Stimulated activated CD4-positive, alpha-beta T cell treated with anti-CD3 and anti-CD28 coated beads, Interleukin-12 subunit alpha, Interleukin-12 subunit beta, amount 100 ng/mL, for 48 hours (primary cell): ENCODE measurements at places on chromosomes 16 and 17.

- DNase-seq, result no peak
These were observed 25.5 kb downstream of the RAB11FIP3 start for GRCh38 chr16:450785-451512.

DNA sequence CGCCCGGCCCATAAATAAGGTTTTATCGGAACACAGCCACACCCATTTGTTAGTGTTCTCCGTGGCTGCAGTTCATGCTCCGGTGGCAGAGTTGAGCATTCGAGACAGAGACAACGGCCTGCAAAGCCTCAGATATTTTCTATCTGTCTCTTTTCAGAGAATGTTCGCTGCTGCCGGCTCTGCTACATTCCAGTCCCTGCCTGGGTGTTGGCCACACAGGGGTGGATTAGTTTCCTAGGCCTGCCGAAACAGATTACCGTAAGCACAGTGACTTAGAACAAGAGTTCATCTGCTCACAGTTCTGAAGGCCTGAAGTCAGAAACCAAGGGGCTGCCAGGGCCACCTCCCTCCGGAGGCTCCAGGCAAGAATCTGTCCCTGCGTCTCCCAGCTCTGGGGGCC is 19.1 kb upstream of the GSG1L start:
- DNase-seq, result no peak

- DNase-seq, result no peak
These were observed 109.8 kb upstream of the FAM20A start for GRCh38 chr17:68710976-68711375.

DNA sequence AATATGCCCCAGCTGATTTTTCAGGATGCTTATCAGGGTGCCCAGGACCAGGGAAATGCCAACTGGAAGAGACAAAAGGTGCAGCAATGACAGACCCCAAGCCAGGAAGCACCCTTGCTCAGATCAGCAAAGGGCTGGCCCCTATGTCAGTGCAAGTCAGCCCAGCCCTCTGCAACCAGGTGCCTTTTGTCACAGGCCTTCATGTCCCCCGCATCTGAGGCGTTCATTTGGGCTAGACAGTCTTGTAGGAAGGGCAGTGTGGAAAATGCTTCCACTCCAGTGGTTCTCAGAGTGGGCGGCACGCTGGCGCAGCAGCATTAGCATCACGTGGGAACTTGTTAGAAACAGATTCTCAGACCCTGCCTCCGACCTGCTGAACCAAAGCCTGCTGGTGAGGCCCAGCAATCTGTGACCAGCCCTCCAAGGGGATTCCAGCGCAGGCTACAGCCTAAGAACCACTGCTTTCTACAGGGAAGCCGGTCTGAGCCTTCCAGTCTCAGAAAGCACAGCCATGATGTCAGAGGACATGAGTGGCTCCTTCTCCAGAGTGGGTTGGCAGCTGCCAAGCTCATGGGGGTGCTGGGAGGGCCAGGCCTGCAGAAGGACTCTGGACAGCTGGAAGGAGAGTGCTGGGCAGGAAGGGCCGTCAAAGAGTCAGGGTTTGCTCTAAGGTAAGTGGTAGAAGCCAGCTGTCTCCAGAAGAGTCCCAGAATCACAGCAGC is 13.1 kb downstream of the SLC47A2 start:
- no peak for DNase-seq

- DNase-seq, result no peak
These were observed 205.6 kb downstream of the GRIN2A start for GRCh38 chr16:9976601-9977000.

- DNase-seq, result no peak
These were observed 24.2 kb upstream of the CPHXL start for GRCh38 chr16:75750528-75750927.

GRCh38 chr17:5511401-5512225 is 25.2 kb downstream of the MIS12 start:
- no peak for DNase-seq

DNA sequence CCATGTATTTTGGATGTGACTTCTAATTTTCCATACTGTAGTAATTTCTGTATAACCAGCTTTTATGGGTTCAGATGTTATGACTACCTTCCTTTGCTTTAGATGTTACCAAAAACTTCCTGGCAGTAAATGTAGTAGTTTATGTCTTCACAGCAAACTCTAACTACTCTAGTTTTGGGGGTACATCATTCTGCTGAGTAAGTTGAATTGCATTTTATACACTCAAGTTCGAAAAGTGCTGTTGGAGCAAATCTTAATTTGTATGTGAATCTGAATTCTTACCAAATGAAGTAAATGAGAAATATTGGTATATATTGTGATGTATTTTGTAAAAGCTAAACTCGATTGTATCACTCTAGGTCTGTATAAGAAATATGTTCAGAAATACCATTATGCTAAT is 728.3 kb upstream of the CDH8 start:
- no peak for DNase-seq

GRCh38 chr16:50152807-50153595 is at the start of gene TENT4B:
TSS of gene TENT4B (plus strand) at chr16:50153306. CDS start at chr16:50153622, 316 bp downstream.
- DNase-seq, result peak; percentile 78

DNA sequence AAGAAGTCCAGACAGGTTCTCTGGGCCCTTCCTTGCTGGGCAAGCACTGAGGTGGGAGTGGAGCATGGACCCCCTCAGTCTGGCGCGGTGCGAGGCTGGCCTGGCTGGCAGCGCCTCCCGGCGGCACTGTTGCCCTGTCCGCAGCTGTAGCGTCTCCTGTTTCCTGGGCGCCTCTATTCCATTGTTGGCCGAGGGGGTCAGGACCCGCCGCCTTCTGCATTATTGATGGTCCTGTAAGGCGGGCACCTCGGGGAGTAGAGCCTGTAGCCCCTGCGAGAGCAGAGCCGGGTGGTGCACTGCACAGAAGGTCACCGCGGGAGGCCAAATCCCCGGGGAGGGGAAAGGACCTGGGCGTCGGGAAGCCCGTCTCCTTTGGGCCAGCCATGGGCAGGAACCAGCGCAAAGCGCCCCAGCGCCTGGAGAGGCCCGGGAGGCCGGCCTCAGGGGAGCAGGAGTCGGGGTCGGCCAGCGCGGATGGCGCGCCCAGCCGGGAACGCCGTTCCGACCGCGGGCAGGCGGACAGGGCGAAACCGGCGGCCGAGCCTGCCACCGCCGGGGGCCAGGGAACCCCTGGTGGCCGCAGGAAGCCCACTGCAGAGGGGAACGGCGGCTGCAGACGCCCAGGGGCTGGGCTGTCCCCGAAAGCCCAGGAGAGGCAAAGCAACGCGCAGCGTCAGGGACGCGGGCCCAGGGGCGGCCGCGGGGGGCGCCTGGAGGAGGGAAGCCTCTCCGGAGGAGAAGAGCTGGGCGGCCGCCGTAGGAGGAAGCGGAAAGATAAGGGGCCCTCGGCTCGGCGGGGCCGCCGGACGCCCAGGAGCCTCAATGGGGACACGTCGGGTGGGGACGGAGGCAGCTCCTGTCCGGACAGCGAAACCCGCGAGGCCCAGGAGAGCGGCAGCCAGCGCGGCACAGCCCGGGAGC is at the start of gene MYO15B:
MYO15B (plus strand) TSS at position 126 of the 921 bp plus-strand sequence; CDS start at position 384, 258 bp downstream.
- peak; percentile 31 for DNase-seq

- DNase-seq, result no peak
These were observed 220.4 kb upstream of the CACNG5 start for GRCh38 chr17:66614469-66614868.

DNA sequence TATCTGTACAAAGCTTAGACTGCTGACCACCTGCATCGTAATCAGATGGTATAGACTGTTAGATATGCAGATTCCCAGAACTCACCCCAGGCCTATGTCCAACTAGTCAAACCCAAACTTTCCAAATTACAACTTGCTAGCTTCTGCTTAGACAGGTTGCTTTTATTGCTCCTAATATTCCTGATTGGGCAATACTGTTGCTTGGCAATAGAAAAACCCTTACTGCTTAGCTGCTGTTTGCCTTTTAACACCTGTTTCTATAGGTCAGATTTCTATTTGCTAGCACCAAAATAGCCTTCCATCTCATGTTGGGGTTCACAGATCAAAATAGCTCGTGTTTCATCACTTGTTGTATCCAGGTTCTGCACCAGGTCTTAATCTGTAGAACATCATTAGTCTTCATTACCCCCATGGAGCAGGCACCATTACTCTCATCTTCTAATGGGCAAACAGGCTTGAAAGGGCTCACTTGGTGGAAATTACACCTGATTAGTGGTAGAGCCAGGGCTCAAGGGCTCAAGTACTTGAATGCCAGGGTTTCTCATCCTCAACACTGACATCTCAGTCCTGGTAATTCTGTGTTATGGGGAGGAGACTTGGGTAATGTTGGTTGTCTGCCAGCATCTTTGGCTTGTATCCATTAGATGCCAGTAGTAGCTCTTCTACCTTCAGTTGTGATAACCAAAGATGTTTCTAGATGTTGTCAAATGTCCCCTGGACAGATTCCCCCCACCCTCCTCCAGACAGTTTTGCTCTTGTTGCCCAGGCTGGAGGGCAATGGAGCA is 2.7 kb downstream of the ZP2 start:
- DNase-seq, result no peak

GRCh38 chr17:56815711-56816110 is 18.0 kb downstream of the C17orf67 start:
- DNase-seq, result no peak

DNA sequence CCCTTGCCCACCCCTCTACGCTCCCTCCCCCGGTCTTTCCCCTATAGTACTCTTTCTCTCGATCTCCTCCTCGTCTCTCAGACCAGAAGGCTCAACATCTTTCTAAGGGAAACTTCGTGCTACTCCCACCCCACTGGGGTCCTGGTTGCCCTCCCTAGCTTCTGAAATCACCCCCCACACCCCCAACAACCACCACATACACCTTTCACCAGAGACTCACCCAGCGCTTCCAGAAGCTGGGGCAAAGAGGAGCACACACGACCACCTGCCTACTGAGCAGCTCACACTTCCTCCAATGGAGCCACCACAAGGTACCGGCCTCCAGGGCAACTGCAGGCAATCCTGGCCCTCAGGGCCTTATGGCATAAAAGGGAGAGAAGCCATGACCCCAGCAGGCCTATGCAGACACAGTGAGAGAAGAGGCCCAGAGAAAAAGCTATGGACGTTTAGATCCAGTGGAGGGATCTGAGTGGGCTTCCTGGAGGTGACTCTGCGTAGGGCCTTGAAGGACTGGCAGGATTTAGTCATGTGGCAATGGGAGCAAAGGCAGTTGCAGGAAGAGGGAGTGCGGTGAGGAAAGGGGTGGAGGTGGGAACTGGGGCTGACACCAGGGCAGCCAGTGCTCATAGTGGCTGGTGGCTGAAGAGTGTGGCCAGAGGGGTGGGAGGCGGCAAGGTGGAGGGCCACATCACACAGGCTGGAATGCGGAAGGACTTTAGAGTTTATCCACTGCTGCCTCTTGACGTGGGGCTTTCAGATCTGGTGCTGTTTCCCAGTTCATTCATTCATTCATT is 12.1 kb upstream of the TMEM92 start:
- no peak for DNase-seq

DNA sequence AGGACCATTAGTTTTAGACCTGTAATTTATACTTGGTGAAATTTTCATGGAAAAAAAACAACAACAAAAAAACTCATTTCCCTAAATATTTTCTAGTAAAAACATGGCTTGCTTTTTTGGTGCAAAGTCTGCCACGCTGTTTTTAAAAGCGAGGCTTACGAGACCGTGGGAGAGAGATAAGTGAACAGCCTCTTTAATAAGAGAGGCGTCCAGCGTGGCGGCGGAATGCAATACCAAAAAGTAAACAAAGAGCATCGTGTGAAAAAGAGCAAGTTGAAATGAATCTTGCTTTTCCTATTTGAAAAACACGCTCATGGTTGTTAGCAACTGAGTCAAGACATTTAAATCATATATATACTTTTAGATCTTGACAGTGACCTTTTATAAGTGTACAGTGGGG is 10.5 kb upstream of the MSI2 start:
- DNase-seq, result no peak

DNA sequence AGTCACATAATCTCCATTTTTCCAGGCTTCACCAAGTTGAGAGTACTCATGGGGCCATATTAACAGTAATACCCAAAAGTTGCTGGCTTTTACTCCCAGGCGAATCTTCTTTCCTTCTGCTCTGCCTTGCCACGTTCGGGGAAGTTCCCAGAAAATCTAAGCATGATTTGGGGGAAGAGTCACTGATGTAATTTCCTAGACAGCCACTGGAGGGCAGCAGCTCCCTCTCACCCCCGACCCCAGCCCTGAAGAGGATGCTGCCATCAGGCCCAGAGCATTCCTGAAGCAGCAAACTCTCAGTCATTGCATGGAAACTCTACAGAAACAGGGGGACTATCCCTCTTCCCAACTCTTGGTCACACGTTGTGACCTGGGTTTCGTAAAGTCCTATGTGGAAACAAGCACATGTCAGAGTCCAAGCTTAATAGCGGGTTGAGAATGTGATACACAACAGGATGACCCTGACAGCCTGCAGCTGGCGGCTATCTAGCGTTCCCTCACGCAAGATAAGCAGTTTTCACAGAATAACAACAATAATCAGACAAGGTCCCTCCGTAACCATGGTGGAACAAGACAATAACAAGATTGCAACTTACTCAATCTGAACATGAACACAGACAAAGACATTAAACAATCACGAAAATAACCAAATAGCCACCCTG is 43.8 kb upstream of the DHX40 start:
- DNase-seq, result peak; percentile 63

DNA sequence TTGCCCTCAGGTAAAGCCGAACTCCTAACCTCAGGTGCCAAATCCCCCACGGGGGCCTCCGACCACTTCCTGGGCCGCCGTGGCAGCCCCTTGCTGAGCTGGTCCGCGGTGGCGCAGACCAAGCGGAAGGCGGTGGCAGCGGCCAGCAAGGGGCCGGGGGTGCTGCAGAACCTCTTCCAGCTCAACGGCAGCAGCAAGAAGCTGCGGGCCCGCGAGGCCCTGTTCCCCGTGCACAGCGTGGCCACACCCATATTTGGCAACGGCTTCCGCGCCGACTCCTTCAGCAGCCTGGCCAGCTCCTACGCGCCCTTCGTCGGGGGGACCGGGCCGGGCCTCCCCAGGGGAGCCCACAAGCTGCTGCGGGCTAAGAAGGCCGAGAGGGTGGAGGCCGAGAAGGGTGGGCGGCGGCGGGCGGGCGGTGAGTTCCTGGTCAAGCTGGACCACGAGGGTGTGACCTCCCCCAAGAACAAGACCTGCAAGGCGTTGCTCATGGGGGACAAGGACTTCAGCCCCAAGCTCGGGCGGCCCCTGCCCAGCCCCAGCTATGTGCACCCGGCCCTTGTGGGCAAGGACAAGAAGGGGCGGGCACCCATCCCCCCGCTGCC is 51.6 kb downstream of the ACTG1 start:
- DNase-seq, result no peak

DNA sequence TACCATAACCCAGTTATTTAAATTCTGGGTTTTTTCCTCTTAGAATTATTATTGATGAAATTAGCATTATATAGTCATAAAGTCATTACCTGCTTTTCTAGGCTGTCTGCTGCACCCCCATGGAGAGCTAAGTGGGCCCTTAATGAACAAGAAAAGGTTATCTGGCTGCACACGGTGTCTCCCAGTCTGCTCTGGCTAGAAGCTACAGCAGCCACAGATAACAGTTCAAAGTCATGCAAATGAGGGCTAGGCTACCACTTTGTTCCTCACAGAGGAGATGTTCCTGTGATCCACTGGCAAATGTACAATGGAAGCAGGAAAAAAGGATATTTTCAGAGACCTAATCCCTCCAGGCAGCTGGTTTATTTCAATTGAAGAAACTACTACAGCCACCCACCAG is 112.1 kb downstream of the SNX11 start:
- no peak for DNase-seq
